Stimulated activated CD8-positive, alpha-beta memory T cell treated with anti-CD3 and anti-CD28 coated beads, Interleukin-4, amount 100 ng/mL, for 4 hours (primary cell): ENCODE measurements at places on chromosomes 1 and 21.

DNA sequence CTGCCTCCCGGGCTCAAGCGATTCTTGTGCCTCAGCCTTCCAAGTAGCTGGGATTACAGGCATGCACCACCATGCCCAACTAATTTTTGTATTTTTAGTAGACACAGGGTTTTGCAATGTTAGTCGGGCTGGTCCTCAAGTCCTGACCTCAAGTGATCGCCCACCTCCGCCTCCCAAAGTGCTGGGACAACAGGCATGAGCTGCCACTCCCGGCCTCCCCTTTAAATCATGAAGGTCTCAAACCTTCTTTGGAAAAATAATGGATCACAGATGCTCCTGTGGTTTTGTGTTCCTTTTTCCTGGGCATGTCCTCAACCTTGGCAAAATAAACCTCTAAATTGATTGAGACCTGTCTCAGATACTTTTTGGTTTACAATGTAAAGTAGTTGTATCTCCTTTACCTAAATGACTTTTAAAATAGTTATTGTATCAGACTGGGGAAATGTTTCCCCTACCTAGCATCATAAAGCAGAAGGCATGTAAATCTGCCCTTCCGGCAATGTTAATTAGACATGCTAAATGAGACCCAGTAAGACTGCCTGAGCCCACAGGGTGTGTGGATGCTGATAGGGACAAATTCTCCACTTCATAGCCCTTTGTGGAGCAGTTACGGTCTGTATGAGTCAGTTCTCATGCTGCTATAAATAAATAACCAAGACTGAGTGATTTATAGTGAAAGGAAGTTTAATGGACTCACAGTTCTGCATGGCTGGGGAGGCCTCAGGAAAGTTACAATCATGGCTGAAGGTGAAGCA, 27.8 kb downstream of the CBR1 start:
- no peak for DNase-seq

- peak; percentile 24 for DNase-seq
These were observed 58.5 kb downstream of the TENT5C start for GRCh38 chr1:117664314-117664713.

DNA sequence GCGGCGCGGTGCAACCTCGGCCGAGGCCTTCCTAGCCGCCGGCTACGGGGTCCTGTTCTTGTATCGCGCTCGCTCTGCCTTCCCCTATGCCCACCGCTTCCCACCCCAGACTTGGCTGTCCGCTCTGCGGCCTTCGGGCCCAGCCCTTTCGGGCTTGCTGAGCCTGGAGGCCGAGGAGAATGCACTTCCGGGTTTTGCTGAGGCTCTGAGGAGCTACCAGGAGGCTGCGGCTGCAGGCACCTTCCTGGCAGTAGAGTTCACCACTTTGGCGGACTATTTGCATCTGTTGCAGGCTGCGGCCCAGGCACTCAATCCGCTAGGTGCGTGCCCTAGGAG, 379 bp downstream of the PPCS start:
- DNase-seq, result peak; percentile 24

GRCh38 chr1:10561497-10561896, 86.7 kb downstream of the PEX14 start:
- DNase-seq, result no peak

- DNase-seq, result no peak
These were observed at the start of gene MAP3K6 for GRCh38 chr1:27366411-27367159. Gene MAP3K6 (minus strand): TSS chr1:27366961. CDS start chr1:27366597, 364 bp downstream.
